NCI-H2171 treated with DMSO at 0.1 percent for 48 hours (cell line): ENCODE measurements at places on chromosomes 16 and 17.
A peak's percentile ranks its signal among the peaks of the same experiment; 100 is the strongest.

- DNase-seq = no peak
These were observed 23.4 kb downstream of the SMIM36 start for GRCh38 chr17:55487695-55488432.

DNA sequence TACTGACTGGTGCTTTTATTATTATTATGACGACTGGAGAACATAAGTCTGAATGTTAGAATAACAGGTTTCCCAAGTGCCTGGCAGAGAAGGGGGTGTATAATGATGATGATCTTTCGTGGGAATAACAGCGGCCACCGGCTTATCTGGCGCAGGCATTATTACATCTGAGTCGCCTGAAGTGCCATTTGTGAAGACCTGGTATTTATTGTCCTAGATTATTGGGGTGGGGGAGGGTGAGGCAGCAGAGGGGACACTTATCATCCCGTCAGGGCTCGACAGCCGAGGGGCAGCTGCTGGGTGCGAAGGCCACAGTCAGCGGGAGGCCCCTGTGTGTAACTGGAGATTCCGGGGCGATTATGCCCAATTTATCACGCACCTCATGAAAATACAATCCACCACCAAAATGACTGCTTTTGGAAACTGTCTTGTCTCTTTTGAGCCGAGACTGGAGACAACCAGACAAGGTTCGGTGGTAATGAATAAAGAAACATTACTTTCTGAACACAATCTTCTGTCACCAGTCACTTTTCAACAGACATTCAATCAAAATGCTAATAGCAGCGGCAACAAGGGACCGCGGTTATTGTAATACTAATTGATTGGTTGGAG is 199.3 kb downstream of the CCDC182 start:
- no peak for DNase-seq

DNA sequence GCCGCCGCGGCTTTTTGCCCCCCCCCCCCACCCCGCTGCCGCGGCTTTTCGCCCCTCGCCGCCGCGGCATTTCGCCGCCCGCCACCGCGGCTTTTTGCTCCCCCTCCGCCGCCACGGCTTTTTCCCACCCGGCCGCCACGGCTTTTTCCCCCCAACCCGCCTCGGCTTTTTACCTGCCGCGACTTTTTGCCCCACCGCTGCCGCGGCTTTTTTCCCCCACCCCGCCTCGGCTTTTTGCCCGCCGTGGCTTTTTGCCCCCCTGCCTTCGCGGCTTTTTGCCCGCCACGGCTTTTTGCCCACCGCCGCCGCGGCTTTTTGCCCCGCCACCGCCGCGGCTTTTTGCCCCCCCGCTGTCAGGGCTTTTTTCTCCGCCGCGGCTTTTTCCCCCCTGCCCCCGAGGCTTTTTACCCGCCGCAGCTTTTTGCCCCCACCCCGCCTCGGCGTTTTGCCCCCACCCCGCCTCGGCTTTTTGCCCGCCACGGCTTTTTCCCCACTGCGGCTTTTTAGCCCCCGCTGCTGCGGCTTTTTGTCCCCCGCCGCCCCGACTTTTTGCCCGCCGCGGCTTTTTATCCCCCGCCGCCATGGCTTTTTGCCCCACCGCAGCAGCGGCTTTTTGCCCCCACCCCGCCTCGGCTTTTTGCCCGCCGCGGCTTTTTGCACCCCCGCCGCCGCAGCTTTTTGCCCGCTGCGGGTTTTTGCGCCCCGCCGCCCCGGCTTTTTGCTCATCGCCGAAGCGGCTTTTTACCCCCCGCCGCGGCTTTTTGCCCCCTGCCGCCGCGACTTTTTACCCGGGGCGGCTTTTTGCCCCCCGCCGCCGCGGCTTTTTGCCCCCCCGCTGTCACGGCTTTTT is 527.8 kb upstream of the WSB1 start:
- DNase-seq = no peak

GRCh38 chr17:6996256-6997011 is 585 bp downstream of the ALOX12 start:
- no peak for DNase-seq

DNA sequence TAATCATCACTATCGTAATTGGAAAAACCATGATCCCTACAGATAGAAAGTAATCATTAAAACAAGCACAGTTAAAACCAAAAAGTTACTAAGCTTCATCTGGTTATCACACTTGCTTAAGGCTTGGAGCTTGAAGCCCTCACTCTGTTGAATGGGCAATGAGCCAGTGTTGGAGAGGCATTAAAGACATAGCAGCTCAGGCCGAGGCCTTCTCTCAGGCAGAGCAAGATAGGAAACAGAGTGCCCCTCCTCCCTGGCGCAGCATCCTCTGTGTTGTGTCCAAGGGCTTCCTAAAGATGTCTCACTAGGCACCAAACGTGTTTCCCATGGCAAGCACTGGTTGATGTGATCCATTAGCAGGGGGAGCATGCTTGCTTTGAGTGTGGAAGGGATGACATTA is 34.9 kb upstream of the LGALS9 start:
- no peak for DNase-seq

GRCh38 chr17:27449541-27449940 is 6.7 kb upstream of the KSR1 start:
- DNase-seq = no peak

DNA sequence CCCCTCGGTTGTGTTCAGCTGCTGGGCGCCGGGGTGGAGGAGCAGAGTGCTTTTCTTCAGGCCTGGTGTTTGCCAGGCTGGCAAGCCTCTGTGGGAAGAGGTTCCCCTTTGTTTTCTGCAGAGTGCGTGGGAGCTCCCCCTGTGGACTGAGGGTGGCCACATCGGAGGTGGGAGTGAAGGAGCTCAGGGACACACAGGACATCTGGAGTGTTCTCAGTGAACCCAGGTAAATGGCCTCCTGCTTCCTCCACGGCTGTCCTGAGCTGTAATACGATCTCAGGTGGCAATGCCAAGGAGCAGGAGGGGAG is 39.2 kb upstream of the IRF8 start:
- DNase-seq = no peak

DNA sequence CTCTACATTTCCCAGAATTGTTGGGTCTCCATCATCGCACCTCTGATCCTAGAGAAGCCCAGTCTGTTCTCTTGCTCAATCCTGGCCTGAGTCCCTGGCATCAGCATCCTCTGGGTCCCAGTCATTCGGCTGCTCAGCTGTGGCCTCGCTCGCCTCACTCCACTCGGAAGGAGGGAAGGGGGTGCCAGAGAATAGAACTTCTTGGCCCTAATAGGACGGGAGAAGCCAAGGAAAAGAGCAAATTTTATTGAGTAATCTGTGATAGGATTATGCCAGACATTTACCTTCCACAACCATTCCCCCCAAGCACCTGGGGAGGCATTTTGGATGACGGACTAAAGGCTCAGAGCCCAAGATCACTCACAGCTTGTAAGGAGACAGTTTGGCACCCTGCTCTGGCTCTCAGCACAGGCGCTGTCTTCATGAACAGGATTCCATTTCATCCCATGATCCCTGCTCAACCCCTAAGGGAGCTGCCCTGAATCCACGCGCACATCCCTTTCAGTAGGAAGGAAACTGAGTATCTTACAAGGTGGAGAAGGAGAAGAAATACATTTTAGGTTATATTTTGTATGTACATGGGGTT is 498 bp upstream of the CLEC10A start:
- no peak for DNase-seq

DNA sequence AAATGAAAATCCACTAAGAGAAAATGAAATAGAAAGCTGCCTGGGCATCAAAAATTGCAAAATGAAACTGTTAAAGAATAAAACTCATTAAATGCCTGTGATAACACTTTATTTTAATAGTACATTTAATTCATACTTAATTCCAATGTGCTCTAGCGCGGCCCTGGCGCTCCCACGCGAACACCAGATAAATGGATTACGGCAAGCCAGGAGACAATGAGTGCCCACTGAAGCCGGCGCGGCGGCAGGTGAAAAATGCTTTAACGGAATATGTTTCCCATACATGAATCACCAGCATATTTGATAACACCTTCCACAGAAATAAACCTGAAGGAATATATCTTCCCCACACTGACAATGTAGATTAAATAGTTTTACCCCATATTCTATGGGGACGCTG is 245.5 kb downstream of the RBFOX3 start:
- no peak for DNase-seq

- DNase-seq = peak; percentile 72
These were observed 23.3 kb downstream of the ACTG1 start for GRCh38 chr17:81489012-81489997.

- no peak for DNase-seq
These were observed 6.0 kb downstream of the GGNBP2 start for GRCh38 chr17:36550491-36551417.

DNA sequence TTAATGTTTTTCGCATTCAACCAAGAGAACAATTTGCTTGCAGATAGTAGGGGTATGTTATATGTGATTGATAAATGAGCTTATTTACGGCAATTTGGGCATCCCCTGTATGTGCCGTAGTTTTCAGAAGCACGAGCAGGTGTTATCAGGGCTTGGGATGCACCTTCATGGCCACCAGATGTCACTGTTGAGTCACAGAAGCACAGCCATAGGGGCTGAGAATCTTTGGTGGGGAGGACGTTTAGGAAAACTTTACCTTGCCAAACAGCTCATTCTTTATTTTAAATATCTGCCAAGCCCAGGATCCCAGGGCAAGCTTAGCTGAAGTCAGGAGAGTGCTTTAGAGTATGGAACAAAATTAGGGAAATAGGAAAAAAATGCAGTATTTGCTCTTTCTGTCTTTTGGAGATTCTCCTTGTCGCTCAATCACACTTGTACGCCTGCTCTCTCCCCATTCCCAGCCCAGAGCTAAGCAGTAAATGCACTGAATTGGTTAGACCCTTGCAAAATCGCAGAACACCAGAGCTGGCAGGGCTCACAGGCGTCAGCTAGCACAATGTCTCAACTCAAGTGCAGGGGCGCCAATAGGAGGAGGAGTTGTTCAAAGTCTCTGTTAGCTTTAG is 93.6 kb upstream of the MPHOSPH6 start:
- peak; percentile 51 for DNase-seq

GRCh38 chr16:11242658-11243057 is 13.3 kb downstream of the SOCS1 start:
- DNase-seq = peak; percentile 83

DNA sequence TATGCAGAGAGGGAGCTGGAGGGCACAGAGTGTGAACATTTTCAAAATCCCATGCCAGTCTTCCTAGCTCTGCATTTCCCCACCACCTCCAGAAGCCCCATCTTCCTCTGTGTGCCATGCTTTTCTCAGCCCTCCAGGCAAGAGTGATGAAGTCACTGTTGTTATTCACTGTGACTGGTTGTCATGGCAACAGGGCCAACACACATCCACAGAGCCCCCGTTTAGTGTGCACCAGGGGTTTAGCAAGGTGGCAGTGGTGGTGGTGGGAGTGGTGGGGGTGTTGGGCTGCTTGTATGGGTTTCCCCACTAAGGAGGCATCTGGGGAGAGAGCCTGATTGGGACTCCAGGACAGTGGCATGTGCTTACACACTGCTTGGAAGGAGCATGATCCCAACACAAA is 309.9 kb upstream of the ASIC2 start:
- no peak for DNase-seq

- DNase-seq = no peak
These were observed 5.3 kb downstream of the MNT start for GRCh38 chr17:2395258-2396181.

GRCh38 chr17:19992803-19993713 is 15.4 kb upstream of the AKAP10 start:
- DNase-seq = peak; percentile 95

DNA sequence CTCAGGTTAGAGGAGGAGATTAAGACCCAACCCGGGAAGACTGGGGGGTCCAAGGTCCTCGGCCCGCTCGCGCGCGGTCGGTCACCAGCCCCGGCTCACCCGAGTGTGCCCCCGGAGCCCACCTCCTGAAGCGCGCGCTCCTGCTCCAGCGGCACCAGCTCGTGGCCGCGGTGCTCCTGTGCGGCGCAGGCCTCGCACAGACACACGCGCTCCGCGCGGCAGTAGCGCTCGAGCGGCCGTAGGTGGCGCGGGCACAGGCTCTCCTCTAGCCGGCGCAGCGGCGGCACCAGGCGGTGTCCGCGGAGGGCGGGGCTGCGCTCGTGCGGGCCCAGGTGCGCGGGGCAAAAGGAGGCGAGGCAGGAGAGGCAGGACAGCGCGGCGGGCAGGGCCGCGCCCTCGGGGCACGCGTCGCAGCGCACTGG is 618 bp downstream of the TRIM47 start:
- DNase-seq = peak; percentile 65

DNA sequence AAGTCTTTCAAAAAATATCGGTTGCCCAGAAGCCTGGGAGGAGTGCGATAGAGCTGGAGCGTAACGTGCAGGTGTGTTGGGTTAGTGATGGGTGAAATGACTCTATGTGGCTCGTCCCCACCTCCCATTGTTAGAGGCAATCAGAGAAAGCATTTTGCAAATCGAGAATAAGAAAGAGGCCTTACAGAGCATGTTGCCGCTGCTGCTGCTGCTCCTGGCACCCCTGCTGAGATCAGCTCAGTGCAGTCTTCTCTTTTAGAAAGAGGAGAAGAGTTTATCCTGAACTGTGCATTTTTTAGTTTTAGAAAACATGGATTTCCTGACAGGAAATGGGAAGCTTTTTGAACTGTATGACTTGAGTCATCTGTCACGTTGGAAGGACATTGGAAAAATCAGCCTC is 774.5 kb upstream of the RBFOX1 start:
- no peak for DNase-seq

DNA sequence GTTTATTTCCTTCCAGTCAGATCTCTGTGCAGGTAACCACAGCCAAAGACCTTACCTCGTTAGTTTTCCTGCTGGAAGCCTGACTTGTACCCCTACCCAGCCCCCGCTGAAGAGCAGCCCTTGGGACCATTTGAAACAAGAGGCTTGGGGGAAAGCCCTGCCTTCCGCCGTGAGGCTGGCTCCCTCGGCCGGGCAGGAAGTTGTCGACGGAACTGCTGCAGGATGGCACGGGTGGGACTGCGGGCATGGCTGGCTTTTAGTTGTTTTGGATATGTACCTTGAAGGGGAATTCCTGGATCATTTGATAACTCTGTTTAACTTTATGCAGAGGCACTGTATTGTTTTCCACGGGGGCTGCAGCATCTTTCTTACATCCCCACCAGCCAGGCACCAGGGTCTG is 49.0 kb upstream of the ENDOV start:
- DNase-seq = no peak

- no peak for DNase-seq
These were observed 30.8 kb downstream of the FBXO31 start for GRCh38 chr16:87352818-87353217.

DNA sequence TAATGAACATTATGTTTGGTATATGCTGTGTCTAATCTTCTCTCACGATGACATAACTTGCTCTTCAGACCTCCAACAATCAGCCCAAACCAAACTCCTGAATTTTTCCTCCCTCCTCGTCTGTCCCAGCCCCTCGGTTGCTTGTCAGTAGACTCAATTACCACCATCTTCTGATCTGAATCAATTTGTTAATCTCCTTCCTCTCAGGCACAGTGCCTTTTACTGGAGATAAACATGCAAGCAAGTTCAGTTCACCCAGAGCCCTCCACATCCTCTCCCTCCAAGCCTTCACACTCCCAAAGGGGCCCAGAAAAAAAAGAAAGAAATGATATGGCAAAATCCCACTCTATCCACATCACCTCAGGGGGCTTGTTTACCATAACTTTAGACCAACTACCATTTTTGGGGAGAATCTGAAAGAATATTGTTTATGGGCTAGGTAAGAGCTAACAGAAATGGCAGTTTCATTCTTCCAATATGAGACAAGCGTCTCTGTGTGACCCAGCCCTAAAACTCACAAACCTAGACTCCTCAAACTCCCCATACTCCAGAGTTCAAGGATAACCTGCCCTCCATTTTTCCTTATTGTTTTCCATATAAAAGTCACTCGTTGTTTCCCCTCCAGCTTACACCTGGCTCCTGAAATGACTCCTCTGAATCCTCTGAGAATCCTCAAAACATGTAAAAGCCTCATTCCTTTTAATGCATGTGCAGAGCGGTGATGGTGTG is 1.5 kb downstream of the TEX2 start:
- DNase-seq = no peak

- no peak for DNase-seq
These were observed 54.7 kb upstream of the SDK2 start for GRCh38 chr17:73698966-73699365.
